ENCODE measurements at places on chromosomes 13 and 19. TPM values are rescaled to one million over a fixed set of nuclear protein-coding genes. Genes with fewer than 3 reads are reported as not detected.

DNA sequence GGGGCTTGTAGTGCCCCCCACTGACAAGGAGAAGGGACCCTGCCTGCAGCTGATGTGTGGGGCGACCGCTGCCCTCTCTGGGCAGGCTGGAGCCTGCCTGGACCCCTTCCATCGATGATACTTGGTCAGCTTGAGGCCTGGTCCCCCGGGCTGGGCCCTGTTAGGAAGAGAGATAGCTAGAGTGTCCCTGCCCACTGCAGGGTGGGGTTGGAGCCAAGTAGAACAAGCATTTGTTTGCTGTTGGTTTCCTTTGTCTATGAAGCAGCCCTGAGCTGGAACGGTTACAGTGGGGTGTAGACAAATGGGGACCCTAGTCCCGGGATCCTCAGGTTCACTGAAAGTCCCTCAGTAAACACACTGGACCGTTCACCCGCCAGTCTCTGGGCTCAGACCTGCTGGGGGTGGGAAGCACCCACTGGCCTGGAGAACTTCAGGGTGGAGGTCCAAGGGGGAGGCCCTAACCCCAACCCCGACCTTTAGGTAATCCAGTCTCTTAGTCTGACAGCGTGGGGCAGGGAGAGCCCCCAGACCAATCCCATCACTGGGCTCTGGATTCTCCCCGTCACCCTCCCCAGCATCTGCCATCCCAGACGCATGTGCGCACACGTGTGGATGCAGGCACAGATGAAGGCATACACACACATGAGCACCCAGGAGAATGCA lies 204.8 kb upstream of the ZNF536 start:
- DNase-seq, result no peak

Gene CEACAM4
- not detected for total RNA-seq

Gene ZNF525
- 8.6 TPM for total RNA-seq

GRCh38 chr19:45769821-45770191 lies 754 bp upstream of the SIX5 start:
- no peak for DNase-seq

DNA sequence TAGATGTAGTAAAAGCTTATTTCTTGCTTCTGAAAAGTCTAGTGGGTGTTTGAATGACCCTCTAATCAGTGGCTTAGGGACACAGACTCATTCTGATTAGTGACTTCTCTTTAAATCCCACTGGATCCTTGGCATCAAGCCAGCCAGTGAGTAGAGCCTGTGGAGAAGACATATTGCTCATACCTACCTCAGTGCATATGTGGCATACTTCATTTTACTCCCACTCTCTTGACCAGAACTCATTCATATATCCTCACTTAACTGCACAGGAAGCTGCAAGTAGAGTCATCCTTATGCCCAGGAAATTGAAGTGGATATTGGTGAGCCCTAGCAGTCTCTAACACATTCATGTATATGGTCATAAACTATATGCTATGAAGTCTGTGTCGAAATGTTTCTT lies 148.3 kb downstream of the PDS5B start:
- DNase-seq, result no peak

DNA sequence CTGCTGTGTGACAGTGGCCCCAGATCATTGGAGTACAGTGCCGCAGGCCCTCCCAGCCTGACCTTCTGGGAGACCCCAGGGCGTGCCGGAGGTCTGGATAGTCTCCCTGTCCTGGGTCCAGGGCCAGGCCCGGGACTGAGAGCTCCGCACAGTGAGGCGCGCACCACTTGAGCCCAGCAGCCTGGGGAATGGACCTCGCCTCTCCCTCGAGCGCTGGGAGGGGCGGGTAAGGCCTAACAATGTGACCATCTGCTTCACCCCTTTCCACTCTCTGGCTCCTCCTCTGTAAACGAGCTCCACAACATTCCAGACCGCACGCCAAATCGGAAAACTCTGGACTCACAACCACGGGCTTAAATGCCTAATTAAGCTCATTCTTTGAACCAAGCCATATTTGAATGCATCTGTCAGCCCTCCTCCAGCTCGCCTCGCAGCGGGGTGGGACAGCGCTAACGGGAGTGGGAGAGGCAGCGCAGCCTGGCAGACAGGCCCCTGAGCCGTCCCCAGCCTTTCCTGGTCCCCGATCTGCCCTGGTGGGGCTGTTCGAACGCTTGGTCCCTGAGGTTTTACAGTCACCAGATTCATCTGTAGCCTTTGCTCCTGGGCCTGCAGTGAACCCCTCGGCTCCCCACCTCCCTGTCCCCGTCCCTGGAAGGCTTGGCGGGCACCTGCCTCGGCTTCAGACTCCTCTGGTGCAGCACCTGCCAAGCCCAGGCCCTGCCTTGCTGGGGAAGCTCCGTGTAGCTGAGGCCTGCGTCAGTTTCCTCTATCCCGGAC lies 120.7 kb upstream of the VSTM2B start:
- DNase-seq, result no peak

DNA sequence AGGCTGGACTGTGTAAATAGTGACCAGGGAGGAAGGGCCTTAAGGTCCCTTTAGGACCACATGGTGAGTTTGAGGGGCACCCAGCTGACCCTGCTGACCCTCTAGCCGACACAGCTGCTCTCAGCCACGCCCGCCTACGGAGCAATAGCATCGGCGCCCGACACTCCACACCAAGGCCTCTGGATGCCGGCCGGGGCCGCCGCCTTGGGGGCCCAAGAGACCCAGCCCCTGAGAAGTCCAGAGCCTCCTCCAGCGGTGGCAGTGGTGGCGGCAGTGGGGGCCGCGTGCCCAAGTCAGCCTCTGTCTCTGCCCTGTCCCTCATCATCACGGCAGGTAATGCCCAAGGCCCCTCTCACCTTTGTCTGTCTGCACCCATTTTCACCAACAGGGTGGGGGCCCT lies 8.6 kb upstream of the PIK3R2 start:
- DNase-seq, result no peak

GRCh38 chr19:34960940-34961679 lies 2.9 kb downstream of the ZNF792 start:
- DNase-seq, result no peak

DNA sequence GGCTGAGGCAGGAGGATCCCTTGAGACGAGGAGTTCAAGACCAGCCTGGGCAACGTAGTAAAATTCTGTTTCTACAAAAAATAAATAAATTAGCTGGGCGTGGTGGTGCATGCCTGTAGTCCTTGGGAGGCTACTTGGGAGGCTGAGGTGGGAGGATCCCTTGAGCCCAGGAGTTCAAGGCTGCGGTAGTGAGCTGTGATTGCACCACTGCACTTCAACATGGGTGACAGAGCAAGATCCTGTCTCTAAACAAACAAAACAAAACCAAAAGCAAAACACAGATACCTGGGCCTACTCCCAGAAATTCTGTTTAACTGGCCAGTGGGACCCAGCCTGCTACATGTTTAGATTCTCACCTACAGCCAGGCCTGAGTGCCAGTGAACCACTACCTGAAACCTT lies 74.6 kb upstream of the MEDAG start:
- no peak for DNase-seq

DNA sequence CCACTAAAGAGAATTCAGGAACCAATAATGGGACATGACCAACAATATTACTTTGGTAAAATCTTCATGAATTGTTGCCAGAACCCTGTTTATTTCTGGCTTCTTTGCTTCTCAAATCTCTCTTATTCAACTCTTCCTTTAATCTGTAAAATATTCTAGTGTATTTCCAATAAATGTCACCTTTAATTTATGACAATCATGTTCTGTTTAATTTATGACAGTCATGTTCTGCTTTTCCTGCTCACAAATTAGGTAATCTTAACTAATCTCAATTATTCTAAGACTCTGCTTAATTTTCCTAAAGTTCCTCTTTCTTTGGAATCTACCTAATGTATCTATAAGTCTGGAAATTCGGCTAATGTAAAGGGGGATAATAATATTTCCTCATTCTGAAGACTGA lies 847.6 kb upstream of the KLHL1 start:
- DNase-seq, result no peak

Gene ZNF442
- total RNA-seq, result 4.0 TPM

Gene NANOS2
- total RNA-seq, result not detected

DNA sequence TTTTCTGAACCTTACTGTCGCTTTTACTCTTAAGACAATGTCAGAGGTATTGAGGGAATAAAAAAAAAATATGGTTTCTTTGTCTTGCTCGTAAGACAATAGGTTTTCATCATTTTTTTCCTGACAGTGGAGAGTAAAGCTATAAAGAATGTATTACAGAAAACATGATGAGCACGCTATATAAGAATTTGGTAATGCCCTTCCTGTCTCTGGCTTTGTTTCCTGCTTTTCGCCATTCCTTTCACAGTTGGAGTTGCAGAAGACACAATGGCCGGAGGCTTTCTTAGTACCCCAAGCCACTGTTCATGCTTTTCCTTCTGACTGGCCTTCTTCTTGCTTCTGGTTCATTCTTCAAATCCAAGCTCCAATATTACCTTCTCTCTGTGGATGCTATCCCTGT lies 101.0 kb upstream of the DACH1 start:
- DNase-seq, result peak; percentile 14

- DNase-seq, result no peak
Measured at GRCh38 chr13:57857945-57858344, 226.4 kb downstream of the PCDH17 start.

- DNase-seq, result no peak
Measured at GRCh38 chr13:74037762-74038161, 96.4 kb downstream of the KLF12 start.

Gene IZUMO2
- not detected for total RNA-seq

DNA sequence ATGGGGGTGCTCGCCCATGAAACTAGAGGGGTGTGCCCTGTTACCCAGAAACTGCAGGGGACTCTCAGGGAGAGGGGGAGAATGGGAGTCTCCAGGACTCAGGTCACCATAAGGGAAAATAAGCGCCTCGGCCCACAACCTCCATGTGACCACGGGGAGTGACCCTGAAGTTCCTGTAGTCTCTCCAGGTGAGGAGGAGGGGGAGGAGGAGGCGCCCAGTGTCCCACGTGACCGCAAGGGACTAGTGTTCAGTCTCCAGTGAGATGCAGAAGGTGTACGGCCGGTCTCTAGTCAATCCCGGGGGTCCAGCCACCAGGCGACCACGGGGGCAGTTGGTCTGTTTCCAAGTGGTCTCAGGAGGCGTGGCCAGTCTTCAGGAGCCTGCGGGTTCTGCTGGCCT lies 16.0 kb downstream of the TM6SF2 start:
- no peak for DNase-seq

Gene FAM32A
- total RNA-seq, result 90.1 TPM
